ENCODE measurements at places on chromosomes 3 and 15. TPM values are rescaled to one million over a fixed set of nuclear protein-coding genes. Genes with fewer than 3 reads are reported as not detected.

GRCh38 chr3:162721736-162722135, 1225.1 kb downstream of the OTOL1 start:
- H3K27me3 ChIP-seq: no peaks in the 10 kb centered on the region
- DNase-seq: no peak
- H3K4me3 ChIP-seq: no peak overlapping the region
- no peak overlapping the region for H3K27ac ChIP-seq
- H3K4me1 ChIP-seq: peaks cover 2% of the 10 kb centered on the region

- DNase-seq: no peak
- H3K36me3 ChIP-seq: no peaks in the 10 kb centered on the region
- H3K4me3 ChIP-seq: no peak overlapping the region
- no peaks in the 10 kb centered on the region for H3K27me3 ChIP-seq
Measured at GRCh38 chr3:17747174-17747889, 4.9 kb upstream of the TBC1D5 start.

GRCh38 chr3:14801031-14801430, 17.7 kb upstream of the FGD5 start:
- DNase-seq: peak; percentile 6
- no peaks in the 10 kb centered on the region for H3K36me3 ChIP-seq
- no peak overlapping the region for H3K27ac ChIP-seq
- no peak overlapping the region for H3K4me3 ChIP-seq
- no peaks in the 10 kb centered on the region for H3K27me3 ChIP-seq

Gene FLNB
- total RNA-seq: 75.4 TPM

DNA sequence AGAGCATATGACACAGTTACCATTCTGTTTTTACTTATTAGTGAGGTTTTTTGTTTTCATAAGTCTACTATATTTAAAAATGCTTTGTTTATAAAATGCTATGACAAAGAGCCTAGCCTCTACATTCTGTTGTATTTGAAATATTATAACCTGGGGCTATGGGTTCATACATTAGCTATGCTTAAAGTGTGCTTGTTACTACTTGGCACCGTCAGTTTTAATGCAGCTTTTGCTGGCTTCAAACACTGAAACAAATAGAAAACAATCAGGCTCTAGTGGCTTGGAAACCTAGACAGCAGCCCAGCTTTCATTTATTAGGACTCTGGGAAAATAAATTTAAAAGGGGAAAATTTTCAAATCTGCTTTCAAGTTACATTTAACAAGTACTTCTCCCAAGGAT, 635.9 kb downstream of the CADM2 start:
- H3K4me1 ChIP-seq: peaks cover 22% of the 10 kb centered on the region
- H3K27me3 ChIP-seq: peaks cover 2% of the 10 kb centered on the region
- no peak overlapping the region for H3K4me3 ChIP-seq
- no peak overlapping the region for H3K27ac ChIP-seq

GRCh38 chr3:49399461-49399860, 12.3 kb downstream of the RHOA start:
- H3K36me3 ChIP-seq: no peaks in the 10 kb centered on the region
- H3K4me3 ChIP-seq: no peak overlapping the region
- H3K27ac ChIP-seq: no peak overlapping the region
- peaks cover 12% of the 10 kb centered on the region for H3K4me1 ChIP-seq
